ENCODE measurements at places on chromosomes 11 and 22. TPM values are rescaled to one million over a fixed set of nuclear protein-coding genes. Genes with fewer than 3 reads are reported as not detected.

AMOTL1 gene
- total RNA-seq = 355 TPM

ZNF215 gene
- total RNA-seq = 0.11 TPM

TRIM6 gene
- total RNA-seq = 0.77 TPM

CHADL gene
- total RNA-seq = 0.48 TPM

CD3D gene
- not detected for total RNA-seq

SHISAL1 gene
- 0.24 TPM for total RNA-seq

CRYBB2 gene
- not detected for total RNA-seq

MIOX gene
- not detected for total RNA-seq

PARVG gene
- 1.4 TPM for total RNA-seq

MMP10 gene
- not detected for total RNA-seq
